ENCODE measurements at places on chromosomes 12 and 14.

- DNase-seq = no peak
Measured at GRCh38 chr12:120835657-120836056, 68.5 kb downstream of the SPPL3 start.

DNA sequence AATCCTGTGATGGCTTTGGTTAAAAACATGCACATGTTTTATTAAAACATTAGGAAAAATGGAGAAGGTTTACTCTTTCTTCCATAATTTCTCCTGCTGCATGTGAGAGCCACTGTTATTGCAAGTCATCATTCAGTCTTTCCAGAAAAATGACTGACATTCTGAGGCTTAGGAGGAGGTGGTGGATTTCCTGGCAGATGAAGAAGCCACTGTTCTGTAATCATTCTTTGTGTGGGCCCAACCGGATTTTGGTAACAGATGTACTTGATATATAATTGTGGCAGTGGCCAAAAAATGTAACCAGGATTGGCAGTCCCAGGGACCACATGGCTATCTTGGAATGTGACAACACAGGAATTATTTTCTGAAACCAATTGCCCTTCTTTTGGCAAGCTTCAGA is 120.2 kb downstream of the DAAM1 start:
- no peak for DNase-seq

DNA sequence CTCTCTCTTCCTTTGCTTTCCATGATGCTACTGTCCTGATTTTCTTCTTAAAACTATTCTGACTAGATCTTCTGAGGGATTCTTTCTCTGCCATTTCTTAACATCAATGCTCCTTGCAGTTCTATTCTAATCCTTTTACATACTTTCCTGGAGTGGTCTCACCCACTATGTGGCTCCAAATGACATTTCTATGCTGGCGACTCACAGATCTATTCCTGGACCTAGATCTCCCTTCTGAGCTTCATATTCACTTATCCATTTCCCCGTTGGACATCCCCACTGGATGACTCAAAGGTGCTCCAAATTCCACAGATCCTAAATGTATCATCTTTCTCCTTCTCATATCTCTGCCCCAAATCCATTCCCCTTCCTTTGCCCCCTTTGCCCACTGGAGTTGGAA is 4.1 kb downstream of the TEP1 start:
- DNase-seq = no peak

DNA sequence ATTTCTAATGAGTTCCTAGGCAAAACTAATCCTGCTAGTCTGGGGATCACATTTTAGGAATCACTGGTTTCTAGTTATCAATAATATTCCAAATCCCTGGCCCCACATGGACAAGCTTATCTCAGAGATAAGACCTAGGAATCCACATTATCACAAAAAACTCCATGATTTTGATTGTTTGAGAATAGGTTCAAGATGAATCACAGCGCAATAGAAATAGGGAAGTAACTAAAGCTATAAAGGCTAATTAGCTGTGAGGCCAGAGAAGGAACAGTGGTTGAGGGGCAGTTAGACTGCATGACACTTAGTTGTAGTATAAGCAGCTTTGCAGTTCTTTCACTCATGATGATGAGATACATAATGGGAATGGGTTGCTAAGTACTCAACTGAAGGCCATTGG is 13.1 kb upstream of the ATP5F1B start:
- no peak for DNase-seq

GRCh38 chr12:19031032-19031431 is 98.5 kb upstream of the PLEKHA5 start:
- no peak for DNase-seq

GRCh38 chr14:93239869-93240677 is 33.0 kb downstream of the UBR7 start:
- no peak for DNase-seq

DNA sequence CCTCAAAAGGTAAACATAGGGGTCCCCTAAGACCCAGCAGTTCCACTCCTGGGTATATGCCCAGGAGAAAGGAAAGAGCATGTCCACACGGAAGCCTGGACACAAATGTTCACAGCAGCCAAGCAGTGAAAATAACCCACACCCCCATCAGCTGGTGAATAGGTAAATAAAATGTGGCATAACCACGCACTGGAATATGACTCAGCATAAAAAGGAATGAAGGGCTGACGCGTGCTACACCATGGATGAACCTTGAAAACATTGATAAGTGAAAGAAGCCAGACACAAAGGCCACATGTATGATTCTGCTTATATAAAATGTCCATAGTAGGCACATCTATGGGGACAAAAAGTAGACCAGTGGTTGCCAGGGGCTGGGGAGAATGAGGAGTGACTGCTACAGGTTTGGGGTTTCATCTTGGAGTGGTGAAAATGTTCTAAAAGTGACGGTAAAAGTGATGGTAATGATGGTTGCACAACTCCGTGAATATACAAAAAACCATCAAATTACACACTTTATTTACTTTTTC is 3.8 kb upstream of the SCARB1 start:
- DNase-seq = no peak

DNA sequence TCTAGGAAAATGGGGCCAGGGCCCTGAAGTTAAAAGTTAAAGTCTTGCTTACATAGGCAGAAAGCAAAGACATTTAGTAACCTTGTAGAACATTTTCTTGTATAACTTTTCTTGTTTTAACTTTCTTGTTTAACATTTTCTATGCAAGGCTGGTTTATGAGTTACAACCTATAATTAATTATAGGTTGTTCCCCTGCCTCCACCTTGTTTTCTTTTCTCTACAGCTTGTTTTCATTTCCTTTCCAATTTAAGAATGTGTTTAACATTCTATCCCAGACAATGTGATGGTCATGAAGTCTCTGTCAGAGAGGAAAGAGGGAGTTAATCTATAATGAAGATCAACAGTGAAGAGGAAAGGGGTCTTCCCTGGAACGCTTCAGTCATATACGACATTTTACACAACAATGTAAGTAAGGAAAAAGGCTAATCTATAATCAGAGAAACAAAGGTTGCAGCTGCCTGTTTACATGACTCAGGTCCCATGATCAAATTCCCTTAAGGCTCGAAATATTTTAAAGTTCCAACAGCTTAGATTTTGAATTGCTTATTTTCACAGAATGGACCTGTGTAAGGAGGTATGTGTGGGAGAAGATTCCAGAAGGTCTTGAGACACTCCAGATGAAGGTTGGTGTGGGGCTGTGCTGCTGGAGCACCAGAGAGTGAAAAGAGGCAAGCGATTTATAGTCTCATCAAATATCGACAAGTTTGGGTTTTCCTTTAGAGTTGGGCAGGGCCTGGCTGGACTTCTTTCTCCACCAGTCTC is 34.2 kb upstream of the TCL1B start:
- DNase-seq = no peak

DNA sequence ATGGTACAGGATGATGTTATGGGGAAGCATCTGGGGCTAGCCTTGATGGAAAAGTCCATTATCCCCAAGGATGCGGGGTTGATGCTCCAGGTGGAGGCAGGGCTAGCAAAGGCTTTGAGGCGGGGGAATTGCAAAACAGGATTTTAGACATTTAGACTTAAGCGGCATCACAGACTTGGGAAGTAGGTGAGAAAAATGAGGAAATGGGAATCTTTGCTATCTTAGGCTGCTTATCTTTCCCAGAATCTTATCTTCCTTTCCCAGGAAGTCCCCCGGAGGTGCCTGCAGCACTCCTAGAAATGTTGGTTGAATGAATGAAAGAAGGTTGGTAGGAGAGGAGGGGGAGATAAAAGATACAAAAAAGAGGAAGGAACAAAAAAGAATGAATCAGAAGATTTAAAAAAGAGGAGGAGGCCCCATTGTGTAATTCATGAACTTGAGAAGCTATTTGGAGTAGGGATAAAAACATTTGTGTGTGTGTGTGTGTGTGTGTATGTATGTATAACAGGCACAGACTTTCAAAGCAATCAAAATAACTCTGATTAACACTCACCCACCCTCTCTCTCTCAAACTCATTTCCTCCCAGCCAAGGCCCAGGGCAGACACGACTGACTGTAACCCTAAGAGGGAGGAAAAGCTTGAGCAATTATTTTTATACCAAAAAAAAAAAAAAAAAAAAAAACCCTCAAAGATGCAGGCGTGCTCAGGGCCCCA is 62.5 kb upstream of the TBX3 start:
- DNase-seq = no peak

- no peak for DNase-seq
Measured at GRCh38 chr14:95346820-95347219, 27.1 kb upstream of the CLMN start.

GRCh38 chr12:47570151-47570550 is 135.7 kb downstream of the RPAP3 start:
- DNase-seq = no peak

DNA sequence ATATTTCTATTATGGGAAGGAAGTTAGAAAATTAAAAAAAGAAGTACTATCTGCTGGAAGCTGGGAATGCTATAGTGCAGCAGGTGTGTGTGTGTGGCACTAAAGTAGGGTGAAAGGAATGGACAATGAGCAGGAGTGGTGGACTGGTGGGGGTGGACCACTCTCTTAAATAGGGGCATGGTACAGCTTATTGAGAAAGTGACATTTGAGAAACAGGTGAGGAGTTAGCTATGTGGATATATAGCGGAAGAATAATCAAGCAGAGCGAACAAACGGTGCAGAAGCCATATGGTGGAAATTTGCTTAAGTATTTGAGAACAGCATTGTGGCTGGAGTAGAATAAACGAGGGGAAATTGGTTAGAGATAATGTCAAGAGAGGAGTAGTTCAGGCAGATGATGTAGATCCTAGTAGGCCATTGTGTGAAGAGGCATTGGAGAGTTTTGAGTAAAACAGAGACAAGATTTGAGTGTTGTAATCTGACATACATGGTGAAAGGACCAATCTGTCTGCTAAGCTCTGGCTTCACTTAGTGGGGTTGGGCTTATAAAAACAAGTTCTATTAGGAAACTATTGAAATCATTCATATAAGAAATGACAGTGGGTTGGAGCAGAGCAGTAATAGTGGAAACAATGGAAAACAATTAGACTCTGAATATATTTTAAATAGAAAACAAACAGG is 149.2 kb upstream of the SYT10 start:
- DNase-seq = no peak

- DNase-seq = peak; percentile 95
Measured at GRCh38 chr14:81219210-81219758, 1.5 kb downstream of the GTF2A1 start.

GRCh38 chr14:49553892-49554291 is 32.3 kb downstream of the RPS29 start:
- no peak for DNase-seq

- no peak for DNase-seq
Measured at GRCh38 chr14:74478996-74479635, 14.0 kb downstream of the NPC2 start.

DNA sequence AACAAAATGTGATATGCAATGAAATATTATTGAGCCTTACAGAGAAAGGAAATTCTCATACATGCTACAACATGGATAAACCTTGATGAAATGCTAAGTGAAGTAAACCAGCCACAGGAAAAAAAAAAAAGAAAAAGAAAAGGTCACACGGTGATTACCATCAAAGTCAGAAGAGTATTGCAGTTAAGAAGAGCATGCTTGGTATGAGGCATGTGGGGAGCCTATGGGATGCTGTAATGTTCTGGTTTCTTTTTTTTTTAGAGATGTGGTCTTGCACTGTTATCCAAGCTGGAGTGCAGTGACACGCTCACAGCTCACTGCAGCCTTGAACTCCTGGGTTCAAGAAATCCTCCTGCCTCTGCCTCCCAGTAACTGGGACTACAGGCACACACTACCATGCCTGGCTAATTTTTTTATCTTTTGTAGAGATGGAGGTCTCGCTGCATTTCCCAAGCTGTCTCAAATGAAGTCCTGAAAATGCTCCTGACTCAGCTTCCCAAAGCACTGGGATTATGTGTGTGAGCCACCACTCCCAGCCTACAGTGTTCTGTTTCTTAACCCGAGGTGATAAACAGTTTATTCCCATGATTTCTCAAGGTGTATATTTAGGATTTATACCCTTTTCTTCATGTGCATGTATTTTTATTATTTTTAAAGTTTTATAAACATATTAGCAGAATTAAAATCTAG is 96.2 kb downstream of the SEC23A start:
- no peak for DNase-seq

DNA sequence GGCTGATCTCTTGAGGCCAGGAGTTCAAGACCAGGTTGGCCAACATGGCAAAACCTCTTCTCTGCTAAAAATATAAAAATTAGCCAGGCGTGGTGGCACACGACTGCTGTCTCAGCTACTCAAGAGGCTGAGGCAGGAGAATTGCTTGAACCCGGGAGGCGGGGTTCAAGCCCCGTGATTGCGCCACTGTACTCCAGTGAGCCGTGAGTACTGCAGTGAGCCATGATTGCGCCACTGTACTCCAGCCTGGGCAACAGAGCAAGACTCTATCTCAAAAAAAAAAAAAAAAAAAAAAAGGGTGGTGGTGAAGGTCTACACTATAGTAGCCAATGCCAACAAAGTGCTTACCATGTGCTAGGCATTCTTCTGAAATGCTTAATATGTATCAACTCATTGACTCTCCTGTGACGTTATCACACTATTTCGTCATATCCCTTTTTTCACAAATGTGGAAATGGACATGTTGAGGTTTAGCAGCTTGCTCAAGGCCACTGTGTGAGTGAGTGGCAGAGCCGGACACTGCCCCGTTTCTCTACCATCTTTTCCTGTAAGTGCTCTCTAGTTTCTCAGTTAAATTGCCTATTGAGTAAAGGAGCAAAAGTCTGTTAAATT is 59.6 kb downstream of the GNS start:
- DNase-seq = no peak

- no peak for DNase-seq
Measured at GRCh38 chr12:28936711-28937110, 212.4 kb upstream of the FAR2 start.

GRCh38 chr12:2221030-2221621 is 168.3 kb downstream of the CACNA1C start:
- no peak for DNase-seq

DNA sequence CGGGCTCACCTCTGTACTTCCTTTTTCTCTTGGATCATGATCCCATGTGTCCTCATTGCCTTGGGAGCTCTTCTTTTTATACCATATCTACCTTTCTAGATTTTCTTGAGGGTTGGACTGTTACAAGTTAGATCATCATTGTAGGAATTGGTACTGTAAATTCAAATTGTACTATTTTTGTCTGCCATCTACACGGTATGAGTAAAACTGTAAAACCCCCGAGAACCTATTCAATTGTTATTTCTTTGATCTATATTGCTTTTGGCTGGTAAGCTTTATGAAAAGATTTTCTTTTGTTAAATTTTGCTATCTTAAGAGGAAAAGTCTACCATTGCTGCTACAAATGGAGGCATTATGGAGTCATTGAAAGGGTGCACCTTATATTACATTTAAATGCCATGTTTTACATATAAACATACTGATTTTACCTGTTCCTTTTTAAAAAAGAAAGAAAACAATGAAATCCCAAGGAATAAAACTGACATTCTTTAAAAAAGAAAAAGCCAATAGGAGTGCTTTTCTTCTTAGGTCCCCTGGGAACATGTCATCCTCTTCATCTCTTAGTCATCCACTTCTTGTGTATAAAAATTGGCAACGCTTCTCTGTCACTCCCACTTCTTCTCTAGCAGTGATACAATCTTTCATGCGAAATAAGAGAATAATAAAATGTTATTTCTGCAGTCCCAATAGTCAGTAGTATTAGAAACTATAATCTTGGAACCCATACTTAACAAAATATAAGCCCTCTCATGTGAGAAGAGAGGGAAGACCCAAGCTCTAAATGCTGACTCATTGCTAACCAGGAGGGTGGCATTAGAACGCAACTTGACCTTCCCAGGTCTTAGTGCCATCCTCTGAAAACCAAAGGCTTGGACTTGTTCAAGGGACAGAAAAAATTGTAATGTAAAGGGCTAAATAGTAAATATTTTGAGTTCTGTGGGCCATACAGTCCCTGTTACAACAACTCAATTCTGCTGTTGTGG is 20.4 kb downstream of the RGS6 start:
- DNase-seq = no peak

All from NCI-H1436 treated with DMSO at 0.1 percent for 48 hours (cell line).